ENCODE measurements at places on chromosomes 5 and 9.

DNA sequence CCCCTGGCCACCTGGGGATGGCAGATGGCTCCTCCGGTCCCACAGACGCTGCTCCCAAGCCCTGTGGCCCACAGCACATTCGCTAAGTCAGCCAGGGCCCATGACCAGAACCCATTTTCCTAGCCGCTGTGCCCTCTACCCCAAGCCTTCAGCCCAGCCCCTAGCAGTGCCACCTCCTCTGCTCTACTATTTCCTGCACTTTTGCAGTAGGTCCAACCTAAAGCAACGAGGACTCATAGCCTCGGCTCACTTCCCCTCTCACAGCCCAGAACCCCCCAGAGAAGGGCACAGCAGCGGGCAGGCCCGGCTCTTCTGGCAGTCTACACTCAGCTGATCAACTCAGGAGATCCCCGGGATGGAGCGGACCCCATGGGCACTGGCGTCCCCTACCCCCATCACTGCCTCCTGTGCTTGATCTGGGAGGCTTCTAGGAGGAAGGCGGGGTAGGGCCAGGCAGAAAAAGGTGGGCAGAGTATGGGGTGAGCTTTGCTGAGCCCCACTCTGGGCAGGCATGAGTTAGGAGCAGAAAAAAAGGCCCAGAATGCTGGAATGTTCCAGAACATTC lies 111.2 kb downstream of the ZNF354C start:
- H3K36me3 ChIP-seq, result no peaks in the 10 kb centered on the region
- H3K27me3 ChIP-seq, result peaks cover 3% of the 10 kb centered on the region
- no peaks in the 10 kb centered on the region for H3K4me1 ChIP-seq
- no peak for DNase-seq
- H3K4me3 ChIP-seq, result no peak overlapping the region

- H3K36me3 ChIP-seq, result no peaks in the 10 kb centered on the region
- no peaks in the 10 kb centered on the region for H3K27me3 ChIP-seq
- H3K4me3 ChIP-seq, result no peak overlapping the region
- H3K27ac ChIP-seq, result no peak overlapping the region
Measured at GRCh38 chr9:119788921-119789320, 419.7 kb upstream of the BRINP1 start.

DNA sequence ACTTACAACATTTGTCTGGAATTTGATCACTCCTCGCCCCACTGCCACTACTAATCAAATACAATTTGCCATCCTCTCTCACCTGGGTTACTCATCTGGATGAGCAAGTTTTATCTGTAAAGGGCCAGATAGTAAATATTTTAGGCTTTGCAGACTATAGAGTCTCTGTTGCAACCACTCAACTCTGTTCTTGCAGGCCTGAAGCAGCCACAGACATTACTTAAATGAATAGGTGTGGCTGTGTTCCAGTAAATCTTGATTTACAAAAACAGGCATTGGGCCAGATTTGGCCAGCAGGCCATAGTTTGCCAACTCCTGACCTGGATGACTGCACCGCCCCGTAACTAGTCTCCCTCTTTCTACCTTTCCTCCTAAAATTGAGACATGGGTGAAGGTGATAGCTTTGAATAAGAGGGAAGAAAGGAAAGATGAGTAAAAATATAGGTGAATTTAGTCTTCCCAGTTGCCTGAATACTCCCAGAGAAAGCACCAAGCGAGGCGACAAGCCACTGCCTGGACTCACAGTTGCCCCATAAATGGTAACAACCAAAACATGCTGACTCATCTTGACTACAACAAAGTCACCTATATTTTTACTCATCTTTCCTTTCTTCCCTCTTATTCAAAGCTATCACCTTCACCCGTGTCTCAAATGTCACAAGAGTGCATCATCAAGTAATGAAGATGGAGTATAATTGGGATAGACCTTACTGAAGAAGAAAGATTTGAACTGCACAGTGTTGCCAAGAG lies 32.5 kb upstream of the SCAMP1 start:
- H3K4me3 ChIP-seq, result no peak overlapping the region
- H3K27me3 ChIP-seq, result peaks cover 16% of the 10 kb centered on the region
- H3K4me1 ChIP-seq, result no peaks in the 10 kb centered on the region

DNA sequence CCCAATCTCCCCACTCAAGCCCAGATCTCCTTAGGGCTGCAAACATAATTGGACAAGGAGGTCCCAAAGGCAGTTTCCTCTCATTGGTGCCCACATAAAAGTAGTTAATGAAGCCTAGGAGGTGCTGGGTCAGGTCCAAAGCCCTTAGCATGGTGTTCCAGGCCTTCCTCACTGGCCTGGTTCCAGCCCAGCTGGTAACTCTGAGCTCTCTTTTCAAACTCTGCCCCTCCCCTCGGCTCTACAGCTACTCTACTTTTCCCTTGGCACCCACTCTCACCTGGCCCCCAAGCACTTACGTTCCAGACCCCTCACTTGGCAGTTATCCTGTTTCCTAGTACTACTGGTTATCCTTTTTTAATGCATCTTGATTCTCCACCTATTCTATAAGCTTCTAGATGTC lies 9.9 kb downstream of the SEPTIN8 start:
- H3K36me3 ChIP-seq, result peaks cover 5% of the 10 kb centered on the region
- H3K4me3 ChIP-seq, result no peak overlapping the region
- H3K4me1 ChIP-seq, result no peaks in the 10 kb centered on the region
- DNase-seq, result no peak
- H3K27ac ChIP-seq, result no peak overlapping the region

- H3K27me3 ChIP-seq, result peaks cover 2% of the 10 kb centered on the region
- H3K4me3 ChIP-seq, result no peak overlapping the region
- no peaks in the 10 kb centered on the region for H3K36me3 ChIP-seq
- H3K27ac ChIP-seq, result no peak overlapping the region
- no peak for DNase-seq
- no peaks in the 10 kb centered on the region for H3K4me1 ChIP-seq
Measured at GRCh38 chr5:57776035-57776434, 293.4 kb upstream of the ACTBL2 start.

DNA sequence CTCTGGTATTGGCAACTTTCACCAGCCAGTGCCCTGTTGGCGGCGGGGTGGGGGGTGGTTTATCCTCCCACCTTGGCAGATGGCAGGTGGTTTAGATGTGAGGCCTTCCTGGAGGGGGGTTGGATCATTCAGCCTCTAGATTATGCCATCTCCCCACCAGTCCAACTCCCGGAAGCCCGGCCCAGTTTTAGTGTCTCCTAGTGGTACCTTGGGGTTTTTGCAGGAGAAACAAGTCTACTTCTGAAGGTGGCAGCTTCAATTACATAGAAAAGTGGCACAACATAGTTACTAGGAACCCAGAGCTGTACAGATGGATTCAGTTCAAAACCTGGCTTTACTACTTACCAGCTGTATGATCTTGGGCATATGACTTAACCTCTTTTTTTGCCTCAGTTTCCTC lies 11.3 kb downstream of the PRLR start:
- H3K4me3 ChIP-seq, result no peak overlapping the region
- no peak for DNase-seq
- no peaks in the 10 kb centered on the region for H3K36me3 ChIP-seq
- H3K27me3 ChIP-seq, result peaks cover 3% of the 10 kb centered on the region

- H3K4me3 ChIP-seq, result no peak overlapping the region
- no peaks in the 10 kb centered on the region for H3K27me3 ChIP-seq
- H3K36me3 ChIP-seq, result no peaks in the 10 kb centered on the region
- no peak overlapping the region for H3K27ac ChIP-seq
- no peak for DNase-seq
- no peaks in the 10 kb centered on the region for H3K4me1 ChIP-seq
Measured at GRCh38 chr9:108269371-108269770, 586.4 kb downstream of the ACTL7B start.

DNA sequence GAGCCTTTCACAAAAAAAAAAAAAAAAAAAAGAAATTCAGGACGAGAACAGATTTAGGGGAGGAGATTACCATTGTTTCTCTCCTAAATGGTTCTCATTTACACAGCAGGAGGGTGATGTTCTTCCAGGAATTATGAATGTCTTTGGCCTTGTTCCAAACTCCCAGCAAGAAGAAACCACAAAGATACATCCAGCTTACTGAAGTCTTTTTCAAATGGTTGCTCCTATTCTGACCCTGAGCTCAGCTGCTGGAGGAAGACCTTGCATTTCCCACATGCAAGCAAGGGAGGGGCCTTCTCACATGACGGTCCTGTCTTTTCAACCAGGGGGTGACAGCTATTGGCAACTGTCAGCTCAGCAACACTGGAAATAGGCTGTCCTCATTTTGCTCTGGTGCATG lies 203.0 kb upstream of the VLDLR start:
- H3K4me3 ChIP-seq, result no peak overlapping the region
- no peaks in the 10 kb centered on the region for H3K27me3 ChIP-seq
- H3K36me3 ChIP-seq, result no peaks in the 10 kb centered on the region
- H3K27ac ChIP-seq, result no peak overlapping the region
- DNase-seq, result no peak
- no peaks in the 10 kb centered on the region for H3K4me1 ChIP-seq

DNA sequence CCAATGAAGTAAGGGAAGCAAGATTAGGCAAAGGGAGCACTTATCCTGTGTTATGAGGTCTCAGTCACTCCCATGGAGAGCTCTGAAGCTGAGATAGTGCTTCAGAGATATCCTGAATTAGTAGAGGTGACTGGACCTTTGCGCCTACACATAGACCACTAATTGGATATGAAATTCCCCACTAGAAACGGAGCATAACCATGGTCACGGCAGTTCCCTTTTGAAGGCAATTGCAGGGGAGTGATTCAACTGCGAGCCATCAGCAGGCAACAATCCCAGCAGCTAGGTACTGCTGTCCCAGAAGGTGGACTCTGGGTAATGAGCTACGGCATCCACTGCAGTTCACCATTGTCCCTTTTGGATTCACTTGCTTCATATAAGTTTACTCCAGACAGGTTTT lies 267.7 kb upstream of the RASA1 start:
- H3K4me3 ChIP-seq, result no peak overlapping the region
- DNase-seq, result no peak
- H3K27ac ChIP-seq, result no peak overlapping the region
- H3K27me3 ChIP-seq, result peaks cover 25% of the 10 kb centered on the region

GRCh38 chr9:132919614-132920268 lies 24.7 kb downstream of the TSC1 start:
- no peaks in the 10 kb centered on the region for H3K4me1 ChIP-seq
- H3K36me3 ChIP-seq, result peaks cover 38% of the 10 kb centered on the region
- H3K27me3 ChIP-seq, result no peaks in the 10 kb centered on the region
- H3K4me3 ChIP-seq, result no peak overlapping the region

DNA sequence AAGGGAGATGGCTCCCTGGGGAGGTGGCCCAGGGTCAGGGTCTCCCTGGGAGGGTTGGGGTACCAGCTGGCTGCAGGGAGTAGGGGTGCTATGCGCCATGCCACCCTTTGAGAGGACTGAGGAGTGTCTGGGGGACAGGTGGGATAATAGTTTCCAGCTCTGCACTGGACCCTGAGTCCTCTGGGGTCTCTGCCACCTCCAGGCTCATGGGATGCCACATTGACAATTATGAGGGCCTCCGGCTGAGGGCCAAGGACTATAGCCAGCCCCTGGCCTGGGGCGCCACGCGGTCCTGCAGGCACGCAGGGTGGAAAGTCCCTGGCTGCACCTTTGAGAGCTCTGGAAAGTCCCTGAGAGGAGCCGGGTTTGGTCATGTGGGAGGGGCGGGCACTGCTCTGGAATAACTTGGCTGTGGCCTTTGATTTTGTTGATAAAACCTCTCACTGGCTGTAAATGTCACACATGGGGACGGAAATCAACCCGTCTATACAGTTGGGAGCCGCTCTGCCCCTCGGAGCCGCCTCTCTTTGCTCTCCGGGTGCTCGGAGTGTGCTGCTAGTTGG lies 16.0 kb downstream of the TRAF2 start:
- peak; percentile 92 for DNase-seq
- peaks cover 55% of the 10 kb centered on the region for H3K36me3 ChIP-seq
- H3K4me3 ChIP-seq, result peak overlapping the region; percentile 68

- H3K4me1 ChIP-seq, result no peaks in the 10 kb centered on the region
- no peaks in the 10 kb centered on the region for H3K36me3 ChIP-seq
- H3K27ac ChIP-seq, result no peak overlapping the region
- no peak for DNase-seq
- no peaks in the 10 kb centered on the region for H3K27me3 ChIP-seq
Measured at GRCh38 chr9:109699019-109699418, 81.0 kb upstream of the PALM2AKAP2 start.

DNA sequence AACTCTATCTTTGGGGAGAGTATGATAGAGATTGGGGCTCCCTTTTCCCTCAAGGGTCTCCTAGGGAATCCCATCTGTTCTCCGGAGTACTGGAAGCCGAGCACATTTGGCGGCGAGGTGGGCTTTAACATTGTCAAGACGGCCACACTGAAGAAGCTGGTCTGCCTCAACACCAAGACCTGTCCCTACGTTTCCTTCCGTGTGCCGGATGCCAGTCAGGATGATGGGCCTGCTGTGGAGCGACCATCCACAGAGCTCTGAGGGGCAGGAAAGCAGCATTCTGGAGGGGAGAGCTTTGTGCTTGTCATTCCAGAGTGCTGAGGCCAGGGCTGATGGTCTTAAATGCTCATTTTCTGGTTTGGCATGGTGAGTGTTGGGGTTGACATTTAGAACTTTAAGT lies 21.5 kb downstream of the PTGS1 start:
- DNase-seq, result no peak
- peaks cover 8% of the 10 kb centered on the region for H3K27me3 ChIP-seq
- H3K4me1 ChIP-seq, result no peaks in the 10 kb centered on the region

DNA sequence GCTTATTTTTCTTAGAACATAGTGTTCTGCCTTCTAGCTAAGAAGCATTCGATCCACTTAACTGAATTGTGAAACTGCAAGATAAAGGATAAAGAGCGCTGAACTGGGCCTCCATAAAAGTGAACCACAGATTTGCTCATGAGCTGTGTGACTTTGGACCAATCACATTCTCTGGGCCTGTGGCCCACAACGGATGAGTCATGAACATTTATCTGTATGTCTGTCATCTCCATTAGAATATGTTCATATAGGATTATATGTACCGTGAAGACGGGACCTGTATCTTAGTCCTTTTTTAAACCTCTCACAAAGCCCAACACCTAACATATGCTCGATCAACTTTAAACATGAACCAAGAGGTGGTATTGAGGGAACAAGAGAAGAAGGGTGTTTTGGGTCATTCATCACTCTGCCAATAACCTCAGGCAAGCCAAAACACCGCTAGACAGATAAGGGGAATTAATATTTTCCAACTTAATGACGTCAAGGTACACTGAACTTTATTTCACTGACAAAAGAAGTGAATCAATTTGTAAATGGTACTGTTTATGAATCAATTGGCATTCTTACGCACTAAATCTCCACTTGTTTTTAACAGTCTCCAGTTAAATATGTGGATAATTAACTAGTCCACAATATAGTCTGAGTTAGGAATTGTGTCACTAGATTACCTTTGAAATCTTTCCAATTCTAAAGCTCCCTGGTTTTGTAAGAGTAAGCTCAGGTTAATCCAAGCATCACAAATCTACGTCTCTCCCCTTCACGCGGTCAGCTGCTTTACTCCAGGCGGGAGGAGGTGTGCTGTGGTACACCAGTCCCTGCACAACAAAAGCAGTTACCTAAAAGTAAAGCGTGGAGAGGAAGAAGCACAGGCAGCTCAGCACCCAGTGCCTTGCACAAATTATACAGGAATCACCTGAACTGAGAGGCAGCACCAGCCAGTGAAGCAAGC lies 1.6 kb downstream of the TMEM245 start:
- peak; percentile 71 for DNase-seq
- H3K27ac ChIP-seq, result peak overlapping the region; percentile 88
- H3K4me3 ChIP-seq, result peak overlapping the region; percentile 96
- H3K27me3 ChIP-seq, result no peaks in the 10 kb centered on the region

Measured in T-helper 2 cell treated with Interferon-gamma antibody and Interleukin-4, amounts not matched to agents 5 μg/mL and 100 μg/mL, for 36 hours (primary cell).